ENCODE measurements at places on chromosomes 6 and 20.

DNA sequence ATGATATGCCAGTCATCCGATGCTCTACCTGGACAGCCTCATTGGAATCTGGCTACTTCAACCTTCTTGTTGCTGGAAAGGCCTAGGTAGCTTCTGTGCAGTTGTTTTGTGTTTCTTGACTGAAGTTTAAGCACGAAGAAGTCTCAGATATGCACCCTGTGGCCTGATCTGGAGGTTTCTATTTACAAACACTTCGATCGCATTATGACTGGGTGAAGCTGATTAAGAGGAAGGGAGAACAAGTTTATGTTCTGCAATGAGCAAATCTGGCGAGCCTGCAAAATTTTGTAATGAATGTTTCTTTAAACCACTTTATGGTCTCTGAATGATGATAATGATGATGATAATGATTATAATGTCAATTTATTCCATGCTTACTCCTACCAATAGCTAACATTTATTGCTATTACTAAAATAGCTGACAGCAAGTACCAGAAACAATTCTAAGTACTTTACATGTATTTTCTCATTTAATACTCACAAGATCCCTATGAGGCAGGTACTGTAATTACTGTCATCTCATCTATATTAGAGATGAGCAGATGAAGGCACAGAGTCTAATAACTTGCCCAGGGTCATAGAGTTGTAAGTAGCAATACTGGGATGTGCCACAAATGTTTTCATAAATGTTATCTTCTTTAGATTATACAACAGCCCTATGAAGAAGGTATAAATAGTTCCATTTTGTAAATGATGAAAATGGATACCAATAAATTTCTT, 126.1 kb upstream of the UST start:
- DNase-seq, result no peak

- DNase-seq, result no peak
These were observed 39.0 kb upstream of the BEND3 start for GRCh38 chr6:107154131-107154800.

DNA sequence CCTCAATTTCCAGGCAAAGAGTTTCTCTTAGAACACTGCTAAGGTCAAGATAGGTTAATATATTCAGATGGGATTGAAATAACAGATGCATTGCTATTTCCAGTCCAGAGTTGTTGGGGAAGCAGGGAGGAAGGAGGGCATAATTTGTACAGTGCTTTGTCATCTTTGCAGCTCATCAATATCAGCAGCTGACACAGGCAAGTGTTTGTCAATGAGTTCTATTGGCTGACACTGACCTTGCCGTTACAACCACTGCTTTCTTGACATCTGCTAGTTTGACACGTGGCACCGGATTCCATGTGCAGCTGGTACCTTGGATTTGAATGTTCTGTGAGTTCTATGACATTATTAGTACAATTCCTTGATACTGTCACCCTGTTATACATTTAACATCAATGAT, 28.0 kb upstream of the MLIP start:
- no peak for DNase-seq

GRCh38 chr6:13914351-13914750, 10.4 kb upstream of the RNF182 start:
- DNase-seq, result no peak

DNA sequence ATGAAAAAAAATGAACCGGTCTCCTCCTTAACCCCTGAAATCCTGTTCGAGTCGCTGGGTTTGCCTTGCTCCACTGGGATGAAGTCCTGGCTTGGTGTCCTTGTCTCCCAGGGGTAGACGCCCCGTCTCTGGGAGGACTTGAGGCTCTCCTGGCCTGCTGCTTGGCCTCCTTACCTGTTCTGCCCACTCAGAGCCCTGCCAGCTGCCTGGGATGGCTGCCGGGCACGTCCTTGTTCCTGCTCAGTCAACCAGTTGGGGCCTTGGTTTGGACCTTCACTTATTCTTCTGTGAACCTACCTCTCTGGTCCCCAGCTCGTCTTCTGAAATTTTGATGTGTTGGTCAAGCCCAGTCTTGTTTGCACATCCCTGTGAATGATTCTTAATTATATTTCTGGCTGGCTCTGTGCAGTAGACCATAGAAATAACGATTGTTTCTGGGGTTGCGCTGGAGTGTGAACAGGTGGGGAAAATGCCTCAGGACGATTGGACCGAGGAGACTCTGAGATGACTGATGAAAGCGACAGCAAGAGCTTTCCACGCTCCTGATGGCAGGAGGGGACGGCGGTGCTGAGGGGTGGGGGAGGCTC, 126.5 kb upstream of the ESR1 start:
- no peak for DNase-seq

DNA sequence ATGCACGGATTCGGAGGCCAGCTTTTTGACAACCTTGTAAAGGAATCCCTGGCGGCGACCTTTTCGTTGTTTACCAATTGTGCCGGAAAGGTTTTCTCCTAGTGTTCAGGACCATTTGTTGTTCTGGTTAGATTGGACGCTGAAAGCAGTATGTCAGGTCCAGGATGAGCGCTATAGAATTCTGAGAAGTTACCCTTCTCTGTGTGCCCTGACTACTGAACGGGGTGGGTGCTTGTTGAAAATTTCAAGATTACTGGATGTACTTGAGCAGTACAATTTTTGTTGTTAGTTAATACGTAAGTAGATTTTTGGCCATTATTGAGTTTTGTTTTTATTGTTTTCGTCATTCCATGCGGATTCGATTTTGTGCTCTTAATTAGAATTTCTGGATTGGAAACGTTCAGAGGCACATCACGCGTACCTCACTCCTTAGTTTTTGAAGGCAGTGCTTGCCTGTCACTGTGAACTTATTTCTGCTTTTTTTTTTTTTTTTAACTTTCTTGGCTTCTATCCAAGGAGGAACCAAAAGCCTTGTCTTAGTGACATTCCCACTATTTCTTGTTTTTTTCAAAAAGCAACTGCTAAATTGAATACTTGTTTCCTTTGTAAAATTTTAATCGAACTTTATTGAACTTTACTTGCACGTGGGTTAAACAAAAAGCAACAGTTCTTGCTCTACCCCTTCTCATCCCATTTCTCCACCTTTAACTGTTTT, 898 bp downstream of the XRN2 start:
- DNase-seq, result no peak

- DNase-seq, result no peak
These were observed 331.9 kb upstream of the JARID2 start for GRCh38 chr6:14913931-14914330.

DNA sequence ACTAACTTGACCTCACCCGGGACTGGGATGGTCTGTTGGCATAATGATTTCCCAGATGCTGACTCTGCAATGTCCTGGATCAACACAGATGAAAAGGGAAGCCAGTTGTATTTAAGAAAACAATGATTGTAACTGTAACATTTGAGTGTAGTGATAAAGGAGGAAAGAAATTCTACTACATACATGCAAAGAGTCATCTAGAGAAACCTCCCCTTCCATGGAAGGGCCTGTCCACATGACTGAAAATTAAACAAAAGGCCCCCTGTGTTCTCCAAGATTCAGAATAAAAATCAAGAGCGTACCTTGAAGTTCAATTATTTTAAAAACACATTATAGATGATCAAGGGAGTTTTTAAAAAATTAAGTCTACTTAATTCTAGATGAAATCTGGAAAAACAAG, 151.2 kb downstream of the FOXC1 start:
- no peak for DNase-seq

DNA sequence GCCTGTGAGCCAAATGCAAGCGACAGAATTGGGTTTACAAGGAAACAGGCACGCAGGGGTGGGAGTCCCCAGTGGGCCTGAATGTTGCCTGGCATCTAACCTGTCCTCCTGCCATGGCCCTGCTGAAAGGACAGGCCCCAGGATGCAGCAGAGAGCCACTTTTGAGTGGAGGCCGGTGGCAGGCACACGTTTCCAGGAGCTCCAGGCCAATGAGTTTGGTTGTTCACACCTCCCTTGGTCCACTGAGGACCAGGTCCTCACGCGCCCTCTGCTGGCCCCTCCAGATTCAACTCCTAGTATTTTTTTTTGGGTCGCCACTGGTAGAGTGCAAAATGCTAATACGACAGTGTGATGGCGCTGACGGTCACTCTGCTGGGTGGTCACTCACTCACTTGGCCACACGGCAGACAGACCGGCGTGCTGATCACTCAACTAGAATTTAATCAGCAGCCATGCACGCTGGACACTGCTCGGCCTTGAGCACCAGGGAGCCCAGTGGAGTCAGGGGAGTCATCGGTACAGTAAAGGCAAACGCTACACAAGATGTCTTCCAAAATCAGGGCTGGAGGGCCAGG, 81.7 kb upstream of the NFATC2 start:
- no peak for DNase-seq

- DNase-seq, result no peak
These were observed 144.7 kb downstream of the FARS2 start for GRCh38 chr6:5405976-5406375.

GRCh38 chr20:32278199-32278643, 770 bp downstream of the KIF3B start:
- no peak for DNase-seq

DNA sequence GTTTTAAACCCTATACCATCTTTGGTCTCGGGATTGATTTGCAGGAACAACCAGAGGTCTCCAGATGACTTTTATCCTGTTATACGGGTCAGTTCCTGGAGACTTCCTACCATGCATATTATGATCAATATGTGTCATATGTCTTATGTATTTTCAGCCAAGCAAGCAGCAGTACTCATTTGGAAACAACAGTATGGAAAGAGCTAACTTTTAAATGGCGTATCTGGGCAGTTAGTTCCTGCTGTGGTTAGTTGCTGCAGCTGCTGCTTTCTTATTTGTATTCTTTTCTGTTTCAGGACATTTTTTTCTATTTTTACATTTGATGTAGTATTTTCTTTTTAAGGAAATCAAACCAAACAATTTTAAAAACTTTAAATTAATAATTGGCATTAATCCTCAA, 207.5 kb downstream of the MANEA start:
- DNase-seq, result no peak

GRCh38 chr6:139981768-139982181, 607.3 kb upstream of the CITED2 start:
- DNase-seq, result no peak

DNA sequence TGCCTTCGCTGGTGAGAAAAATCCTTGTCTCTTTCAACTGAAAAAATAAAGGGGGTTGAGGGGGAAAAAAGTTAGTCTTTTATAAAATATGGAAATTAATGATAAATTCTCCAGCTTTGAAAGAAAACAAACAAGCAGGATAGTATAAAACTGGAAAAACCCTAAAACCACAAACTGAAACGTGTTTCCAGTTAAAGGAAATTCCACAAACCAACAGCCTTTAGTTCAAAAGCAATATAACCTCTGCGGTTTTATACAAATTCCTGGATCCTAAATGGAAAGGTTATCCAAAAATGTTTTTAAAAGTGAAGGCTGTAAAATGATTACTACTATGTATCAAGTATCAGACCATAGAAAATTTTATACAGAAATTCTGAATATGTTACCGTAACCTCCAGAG, 55.6 kb downstream of the BMP5 start:
- DNase-seq, result no peak

DNA sequence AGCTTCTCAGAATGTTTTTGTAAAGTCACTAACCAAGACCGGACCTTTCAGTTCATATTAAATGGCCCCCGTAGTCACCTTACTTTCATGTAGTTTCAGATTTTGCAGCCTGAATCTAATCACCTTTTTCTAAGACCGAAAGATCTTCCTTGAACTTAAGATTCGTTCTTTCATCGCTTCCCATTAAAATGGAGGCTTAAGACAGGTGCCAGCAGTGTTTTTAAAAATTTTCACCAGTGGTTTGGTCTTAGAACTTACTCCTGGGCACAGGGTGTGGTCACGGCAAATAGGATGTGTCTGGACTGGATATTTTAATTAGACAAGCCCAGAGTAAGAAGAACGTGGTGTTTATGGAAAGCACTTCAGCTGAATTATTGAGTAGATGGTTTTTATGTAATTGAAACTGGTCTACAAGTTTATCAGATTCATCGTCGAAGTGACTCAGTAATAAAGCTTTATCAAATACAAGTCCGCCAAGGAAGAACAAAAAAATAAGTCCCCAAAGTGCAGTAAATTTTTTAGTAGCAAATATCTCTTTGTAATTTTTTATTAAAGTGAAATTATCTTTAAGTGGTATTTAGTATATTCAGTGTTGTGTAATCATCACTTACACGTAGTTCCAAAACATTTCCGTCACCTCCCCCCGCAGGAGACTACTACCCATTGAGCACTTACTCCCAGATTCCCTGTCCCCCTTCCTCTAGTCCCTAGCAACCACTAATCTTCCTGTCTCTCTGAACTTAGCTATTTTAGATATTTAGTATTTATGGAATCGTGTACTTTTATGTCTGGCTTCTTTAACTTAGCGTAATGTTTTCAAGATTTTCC, 868 bp downstream of the SRSF3 start:
- DNase-seq, result no peak

GRCh38 chr6:106069478-106069877, 16.7 kb upstream of the PRDM1 start:
- DNase-seq, result no peak

DNA sequence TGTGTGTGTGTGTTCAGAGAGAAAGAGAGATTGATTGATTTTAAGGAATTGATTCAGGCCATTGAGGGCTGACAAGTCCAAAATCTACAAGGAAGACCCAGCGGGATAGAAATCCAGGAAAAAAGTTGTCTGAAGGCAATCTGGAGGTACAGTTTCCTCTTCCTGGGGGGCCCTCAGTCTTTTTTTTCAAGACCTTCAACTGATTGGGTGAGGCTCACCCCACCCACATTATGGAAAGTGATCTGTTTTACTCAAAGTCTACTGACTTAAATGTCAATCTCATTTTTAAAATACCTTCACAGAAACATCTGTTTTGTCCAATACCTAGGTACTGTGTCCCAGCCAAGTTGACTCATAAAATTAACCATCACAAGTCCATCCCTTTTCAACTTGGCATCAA, 243.0 kb upstream of the PLN start:
- DNase-seq, result no peak

- DNase-seq, result no peak
These were observed 6.6 kb upstream of the WTAP start for GRCh38 chr6:159720708-159721107.

DNA sequence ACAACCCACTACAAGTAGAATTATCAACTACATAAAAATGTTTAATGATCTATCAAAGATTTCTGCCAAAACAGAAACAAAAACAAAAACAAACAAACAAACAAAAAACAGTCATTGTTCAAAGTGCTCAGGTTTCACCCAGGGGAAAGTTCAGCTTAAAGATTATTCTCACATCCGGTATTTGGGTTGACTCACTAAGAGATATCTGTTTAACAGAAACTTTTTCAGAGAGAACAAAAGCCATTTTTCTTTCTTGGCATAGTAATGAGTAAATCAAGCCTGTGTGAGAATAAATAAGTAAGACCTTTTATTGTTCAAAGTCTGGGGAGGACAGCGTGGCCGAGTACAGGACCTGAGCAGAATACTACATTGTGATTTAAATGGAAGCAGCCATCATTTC, 143.6 kb downstream of the RCAN2 start:
- no peak for DNase-seq

Data from left forelimb (tissue), 1 donor.